ENCODE measurements at places on chromosomes 16 and 17.
A peak's percentile ranks its signal among the peaks of the same experiment; 100 is the strongest.

DNA sequence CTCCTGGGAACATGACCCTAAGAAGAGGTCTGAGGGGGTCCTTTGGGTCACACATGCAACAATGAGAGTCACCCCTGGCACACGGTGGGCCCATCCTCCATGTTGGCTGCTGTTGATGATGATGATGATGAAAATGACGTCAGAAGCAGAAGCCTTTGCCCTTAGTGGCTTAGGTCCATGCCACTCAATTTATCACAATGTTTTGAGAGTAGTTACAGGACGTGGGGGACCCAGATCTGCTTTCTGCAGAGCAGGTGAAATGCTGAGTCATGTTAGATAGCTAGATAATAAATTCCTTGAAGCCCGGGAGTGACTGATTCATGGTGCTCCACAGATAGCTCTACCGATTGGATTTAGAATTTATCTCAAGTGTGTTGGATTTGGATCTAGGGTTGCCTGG lies 53.9 kb downstream of the VPS35L start:
- DNase-seq, result peak; percentile 21

DNA sequence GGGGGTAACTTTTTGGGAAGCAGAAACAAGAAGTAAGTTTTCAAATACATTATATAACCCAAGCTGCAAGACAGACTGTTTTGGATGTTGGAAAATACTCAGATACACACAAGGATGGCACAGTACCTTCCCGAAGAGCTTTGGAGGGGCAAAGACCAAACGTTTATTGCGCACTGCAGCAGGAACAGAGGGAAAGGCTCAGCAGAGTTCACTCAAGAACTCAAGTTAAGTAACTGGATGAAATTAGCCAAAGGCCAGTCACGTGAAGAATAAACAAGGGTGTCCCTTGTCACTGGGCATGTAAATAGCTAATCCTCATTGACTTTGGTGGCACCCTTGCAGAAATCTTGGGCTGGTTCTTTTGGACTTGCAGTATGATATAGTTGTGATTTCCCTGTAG lies 2.8 kb downstream of the PDK2 start:
- no peak for DNase-seq

GRCh38 chr17:50508573-50509460 lies 578 bp downstream of the MYCBPAP start:
- no peak for DNase-seq

DNA sequence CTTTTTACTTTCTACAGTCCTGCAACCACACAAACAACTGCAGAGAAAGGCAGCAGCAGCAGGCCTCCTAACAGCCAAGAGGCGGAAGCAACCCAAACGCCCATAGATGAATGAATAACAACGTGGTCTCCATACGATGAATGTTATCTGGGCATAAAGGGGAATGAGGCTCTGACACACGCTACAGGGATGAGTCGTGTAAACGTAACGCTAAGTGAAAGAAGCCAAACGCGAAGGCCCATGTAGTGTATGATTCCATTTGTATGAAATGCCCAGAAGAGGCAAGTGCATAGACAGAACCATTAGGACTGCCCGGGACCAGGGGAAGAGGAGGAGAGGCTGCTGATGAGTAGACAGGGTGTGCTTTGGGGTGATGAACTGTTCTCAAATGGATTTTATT lies 94.8 kb upstream of the DNAH17 start:
- DNase-seq, result peak; percentile 60

- peak; percentile 82 for DNase-seq
These were observed 32.2 kb upstream of the HAS3 start for GRCh38 chr16:69073181-69073702.

- DNase-seq, result no peak
These were observed 41.5 kb upstream of the CDH5 start for GRCh38 chr16:66324815-66325515.

GRCh38 chr16:78742501-78743283 lies 643.2 kb downstream of the WWOX start:
- peak; percentile 10 for DNase-seq

- peak; percentile 89 for DNase-seq
These were observed 70.5 kb downstream of the MARF1 start for GRCh38 chr16:15572329-15573001.

DNA sequence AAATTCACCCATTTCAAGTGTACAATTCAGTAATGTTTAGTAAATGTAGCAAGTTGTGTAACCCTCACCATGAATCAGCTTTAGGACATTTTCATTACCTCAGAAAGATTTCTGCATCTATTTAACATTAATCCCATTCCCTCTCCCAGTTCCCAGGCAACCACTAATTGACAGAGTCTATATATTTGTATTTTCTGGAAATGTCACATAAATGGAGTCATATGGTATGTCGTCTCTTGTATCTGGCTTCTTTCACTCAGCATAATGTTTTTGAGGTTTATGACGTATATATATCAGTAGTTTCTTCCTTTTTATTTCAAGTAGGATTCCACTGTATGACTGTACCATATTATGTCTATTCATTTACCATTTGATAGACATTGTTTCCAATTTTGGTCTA lies 199.8 kb downstream of the CYB561 start:
- DNase-seq, result peak; percentile 28

Data from fibroblast of lung (primary cell).